ENCODE measurements at places on chromosomes 7 and 10.
A peak's percentile ranks its signal among the peaks of the same experiment; 100 is the strongest.

- DNase-seq, result no peak
These were observed 642.1 kb upstream of the GALNT17 start for GRCh38 chr7:70489813-70490212.

DNA sequence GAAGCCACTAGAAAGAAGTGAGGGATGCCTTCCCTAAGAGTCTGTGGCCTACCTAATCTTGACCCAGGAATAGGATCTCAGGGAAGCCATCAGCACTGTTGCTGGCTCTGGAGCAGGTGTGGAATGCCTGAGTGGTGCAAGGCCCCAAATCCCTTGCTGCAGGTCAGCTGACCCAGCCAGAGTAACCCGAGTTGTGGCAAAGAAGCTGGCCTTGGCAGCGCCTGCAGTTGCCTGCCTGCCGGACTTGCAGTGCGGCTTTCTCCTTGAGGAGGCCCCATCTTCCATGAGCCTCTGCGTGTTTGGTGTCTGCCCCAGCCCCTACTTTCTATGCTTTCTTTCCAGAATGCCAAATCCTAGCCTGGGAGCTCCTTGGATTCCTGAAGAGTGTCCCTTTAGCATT lies 5.8 kb downstream of the KIAA1217 start:
- no peak for DNase-seq

DNA sequence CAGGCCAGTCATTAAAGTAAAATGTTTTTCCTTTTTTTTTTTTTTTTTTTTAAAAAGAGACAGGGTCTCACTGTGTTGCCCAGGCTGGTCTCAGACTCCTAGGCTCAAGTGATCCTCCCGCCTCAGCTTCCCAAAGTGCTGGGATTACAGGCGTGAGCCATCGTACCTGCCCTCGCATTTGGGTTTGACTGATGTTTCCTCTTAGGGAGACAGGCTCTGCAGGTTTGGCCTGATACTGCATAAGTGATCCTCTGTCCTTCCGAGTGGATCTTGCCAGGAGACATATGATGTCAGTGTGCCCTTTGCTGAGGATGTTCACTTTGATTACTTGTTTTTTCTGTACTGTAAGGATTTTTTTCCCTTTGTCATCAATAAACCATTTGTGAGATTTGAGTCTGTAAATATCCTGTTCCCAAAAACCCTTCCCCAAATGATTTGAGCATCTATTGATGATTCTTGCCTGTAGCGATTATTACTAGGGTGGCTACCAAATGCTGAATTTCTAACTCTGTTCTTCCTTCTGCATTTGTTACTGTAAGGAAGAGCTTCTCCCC lies 19.7 kb downstream of the LIMK1 start:
- DNase-seq, result peak; percentile 52

- DNase-seq, result no peak
These were observed 44.3 kb downstream of the TRRAP start for GRCh38 chr7:98922392-98923187.
